ENCODE measurements at places on chromosomes 13 and 19.

GRCh38 chr13:41259875-41260501 is 3.4 kb downstream of the MTRF1 start:
- DNase-seq, result no peak

GRCh38 chr19:49560358-49560900 is 19.9 kb downstream of the NOSIP start:
- DNase-seq, result peak; percentile 50

DNA sequence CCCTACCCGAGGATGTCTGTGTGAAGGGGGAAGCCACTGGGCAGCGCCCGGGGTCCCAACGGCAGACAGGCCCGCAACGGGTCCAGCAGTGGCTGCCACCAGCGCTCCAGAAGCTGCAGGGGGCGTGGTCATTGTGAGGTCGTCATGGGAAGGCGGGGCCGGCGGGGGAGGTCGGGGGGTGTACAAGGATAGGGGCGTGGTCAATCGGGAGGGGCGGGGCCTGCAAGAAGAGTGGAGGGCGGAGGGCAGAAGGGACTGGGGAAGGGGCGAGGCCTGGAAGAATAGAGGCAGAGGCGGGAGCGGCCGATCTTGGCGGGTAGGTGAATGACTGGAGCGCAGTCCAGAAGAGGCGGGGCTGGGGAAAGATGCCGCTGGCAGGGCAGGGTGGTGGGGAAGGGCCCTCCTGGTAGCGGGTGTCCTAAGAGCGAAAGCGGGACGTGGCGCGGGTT is 4.4 kb downstream of the FUZ start:
- DNase-seq, result peak; percentile 80

- DNase-seq, result no peak
Observed at GRCh38 chr19:58551577-58552471, 3.1 kb downstream of the CHMP2A start.

DNA sequence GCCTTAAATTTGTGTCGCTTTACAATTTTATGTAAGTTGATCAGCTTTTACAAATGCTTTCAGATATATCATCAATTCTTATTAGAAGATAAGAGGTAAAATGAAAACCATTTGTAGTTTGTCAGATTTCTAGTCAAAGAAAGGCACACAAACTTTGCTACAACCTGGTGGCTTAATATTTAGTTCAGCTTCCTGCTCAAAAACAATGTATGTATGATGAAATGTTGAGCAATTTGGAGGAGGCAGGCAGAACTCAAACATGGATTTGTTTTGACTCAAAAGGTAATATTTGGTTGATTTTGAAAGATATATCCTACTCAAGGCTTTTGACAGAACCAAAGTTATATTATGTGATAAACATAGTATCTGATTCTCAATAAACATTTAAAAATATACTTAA is 24.2 kb downstream of the NEK5 start:
- DNase-seq, result no peak

- DNase-seq, result peak; percentile 45
Observed at GRCh38 chr13:98664047-98664446, 87.1 kb upstream of the STK24 start.

DNA sequence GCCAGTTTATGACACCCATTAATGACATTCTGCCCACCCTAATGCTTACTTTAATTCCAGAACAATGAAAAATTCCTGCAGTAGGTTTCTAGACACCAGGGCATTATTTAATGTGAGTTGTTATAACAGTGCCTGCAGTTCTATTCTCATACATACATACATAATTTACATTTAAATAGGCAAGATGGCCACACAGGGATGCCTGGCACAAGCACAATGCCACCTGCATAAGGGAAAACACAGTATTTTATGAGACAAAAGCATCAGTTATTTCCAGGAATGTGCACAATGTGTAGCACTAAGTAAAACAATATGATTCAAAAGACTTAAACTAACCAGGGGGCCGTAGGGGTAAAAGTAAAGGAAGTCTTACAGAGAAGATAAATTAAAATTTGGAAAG is 243.9 kb upstream of the SPRY2 start:
- no peak for DNase-seq

GRCh38 chr19:47066376-47067214 is 18.2 kb upstream of the TMEM160 start:
- no peak for DNase-seq

DNA sequence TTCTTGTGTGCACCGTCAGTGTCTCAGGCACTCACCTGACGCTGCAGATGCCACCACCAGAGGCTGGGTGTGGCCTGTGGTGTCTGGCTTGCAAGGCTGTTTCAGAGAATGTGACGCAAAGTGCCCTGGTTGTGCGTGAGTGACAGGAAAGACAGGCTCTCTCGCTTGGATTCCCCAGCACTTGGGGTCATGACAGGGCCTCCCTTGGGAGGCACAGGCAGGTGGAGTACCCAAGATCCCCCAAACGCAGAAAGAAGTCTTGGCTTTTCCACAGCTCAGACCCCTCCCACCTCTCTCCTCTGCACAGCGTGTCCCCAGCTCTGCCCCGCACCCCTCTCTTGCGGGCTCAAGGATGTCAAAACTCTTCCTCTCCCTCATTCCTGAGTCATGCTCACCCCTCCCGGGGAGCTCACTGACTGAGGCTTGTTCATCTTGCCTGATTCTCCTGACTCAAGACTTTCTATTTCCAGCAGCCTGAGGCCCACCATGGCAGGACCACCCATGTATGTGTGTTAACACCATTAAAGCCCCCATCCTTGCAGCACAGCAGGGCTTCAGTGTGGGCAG is 21.0 kb downstream of the DHX34 start:
- DNase-seq, result no peak

DNA sequence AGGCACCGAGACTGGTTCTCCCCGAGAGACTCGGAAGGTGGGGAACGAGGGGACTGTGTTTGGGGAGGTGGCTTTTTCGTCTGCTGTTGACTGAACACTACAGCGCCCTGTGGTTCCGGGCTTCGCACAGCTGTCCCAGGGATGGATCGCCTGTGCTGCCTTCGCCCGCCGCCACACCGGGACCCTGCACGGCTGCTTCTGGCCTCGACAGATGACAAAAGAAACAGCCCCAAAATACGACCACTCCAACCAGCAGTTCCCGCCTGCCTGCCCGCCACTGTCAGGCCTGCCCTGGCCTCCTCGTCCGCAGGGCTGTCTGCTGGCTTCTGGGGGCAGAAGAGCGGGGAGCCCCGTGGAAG is 13.3 kb upstream of the GNA15 start:
- no peak for DNase-seq

- DNase-seq, result no peak
Observed at GRCh38 chr19:51784922-51785690, 9.9 kb upstream of the FPR3 start.

GRCh38 chr13:45482571-45483173 is 17.9 kb downstream of the COG3 start:
- no peak for DNase-seq

- no peak for DNase-seq
Observed at GRCh38 chr13:43343645-43344044, 320.3 kb downstream of the DNAJC15 start.

DNA sequence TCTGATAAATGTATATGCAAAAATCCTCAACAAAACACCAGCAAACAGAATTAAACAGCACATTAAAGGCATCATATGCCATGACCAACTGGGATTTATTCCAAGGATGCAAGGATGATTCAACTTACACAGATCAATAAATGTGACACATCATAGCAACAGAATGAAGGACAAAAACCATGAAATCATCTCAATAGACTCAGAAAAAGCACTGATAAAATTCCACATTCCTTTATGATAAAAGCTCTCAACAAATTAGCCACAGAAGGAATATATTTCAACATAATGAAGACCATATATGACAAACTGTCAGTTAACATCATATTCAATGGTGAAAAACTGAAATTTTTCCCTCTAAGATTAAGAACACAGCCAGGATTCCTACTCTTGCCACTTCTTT is 691.6 kb downstream of the DIAPH3 start:
- no peak for DNase-seq

DNA sequence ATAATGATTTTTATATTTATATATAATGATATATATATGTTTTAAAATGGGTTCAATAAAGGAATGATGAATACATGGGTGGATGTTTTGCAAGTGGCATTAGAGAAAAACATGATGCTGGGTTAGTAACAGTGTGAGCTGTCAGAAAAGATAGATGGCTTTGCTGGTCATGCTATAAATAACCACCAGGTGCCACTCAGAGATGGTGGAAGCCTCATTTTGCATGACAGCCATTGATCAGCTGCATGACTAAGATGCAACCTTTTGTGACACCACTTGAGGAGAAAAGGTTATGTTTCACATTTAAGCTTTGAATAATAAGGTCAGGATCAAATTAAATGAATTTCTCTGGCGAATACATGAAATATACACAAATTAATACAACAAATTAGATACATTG is 737.7 kb downstream of the PCDH9 start:
- no peak for DNase-seq

- no peak for DNase-seq
Observed at GRCh38 chr13:23786607-23787006, 102.6 kb downstream of the MIPEP start.

DNA sequence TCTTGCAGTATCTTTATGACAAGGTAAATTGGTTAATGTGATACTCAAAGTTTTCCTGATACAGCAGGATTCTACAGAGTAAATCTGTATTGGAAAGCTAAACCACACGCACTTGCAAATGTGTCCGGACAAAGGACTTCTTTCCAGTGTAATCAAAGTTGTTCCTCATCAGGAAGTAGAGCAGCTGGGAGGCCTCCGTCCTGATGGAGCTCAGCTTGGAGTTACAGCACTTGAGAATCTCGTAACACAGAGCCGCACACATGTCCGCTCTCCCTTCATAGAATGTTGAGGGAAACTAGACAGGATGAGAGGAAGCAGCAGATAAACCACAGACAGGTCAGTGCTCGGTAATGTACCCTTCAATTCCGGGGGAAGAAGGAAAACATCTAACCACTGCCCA is 78.8 kb upstream of the SLC15A1 start:
- no peak for DNase-seq

DNA sequence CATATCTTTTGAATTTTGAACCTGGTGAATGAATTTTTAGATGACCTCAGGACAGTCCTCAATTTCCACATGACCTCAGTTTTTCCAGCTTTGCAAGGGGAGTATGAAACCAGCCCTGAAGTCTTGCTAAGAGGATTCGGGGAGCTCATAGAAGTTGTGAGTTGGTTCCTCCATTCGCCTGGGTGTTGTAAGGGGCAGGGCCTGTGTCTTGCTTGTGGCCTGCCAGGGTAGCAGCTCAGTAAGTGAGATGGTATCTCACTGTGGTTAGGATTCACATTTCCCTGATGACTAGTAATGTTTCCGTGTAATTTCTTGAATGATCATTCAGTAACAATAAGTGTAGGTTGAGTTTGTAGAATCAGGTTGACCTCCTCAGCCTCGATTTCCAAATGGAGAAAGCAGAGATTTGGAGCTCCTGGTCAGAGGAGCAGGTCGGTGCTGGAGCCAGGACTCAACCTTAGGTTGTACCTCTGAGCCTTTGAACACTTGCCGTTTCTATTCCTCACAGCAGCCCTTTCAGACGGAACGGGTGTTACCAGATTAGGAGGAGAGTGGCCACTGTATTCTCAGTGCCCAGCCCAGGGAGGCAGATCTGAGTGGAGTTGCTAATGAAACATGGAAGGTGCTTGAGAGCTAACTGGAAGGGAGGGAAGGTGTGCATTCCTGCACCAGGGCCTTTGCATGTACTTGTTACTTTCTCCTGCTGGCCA is 14.6 kb downstream of the NACC1 start:
- peak; percentile 45 for DNase-seq

- DNase-seq, result peak; percentile 49
Observed at GRCh38 chr19:39430675-39431593, 4.8 kb downstream of the RPS16 start.

- no peak for DNase-seq
Observed at GRCh38 chr19:12899891-12900518, 9.0 kb downstream of the GCDH start.

GRCh38 chr19:39377373-39378362 is 13.2 kb downstream of the PAF1 start:
- DNase-seq, result no peak

DNA sequence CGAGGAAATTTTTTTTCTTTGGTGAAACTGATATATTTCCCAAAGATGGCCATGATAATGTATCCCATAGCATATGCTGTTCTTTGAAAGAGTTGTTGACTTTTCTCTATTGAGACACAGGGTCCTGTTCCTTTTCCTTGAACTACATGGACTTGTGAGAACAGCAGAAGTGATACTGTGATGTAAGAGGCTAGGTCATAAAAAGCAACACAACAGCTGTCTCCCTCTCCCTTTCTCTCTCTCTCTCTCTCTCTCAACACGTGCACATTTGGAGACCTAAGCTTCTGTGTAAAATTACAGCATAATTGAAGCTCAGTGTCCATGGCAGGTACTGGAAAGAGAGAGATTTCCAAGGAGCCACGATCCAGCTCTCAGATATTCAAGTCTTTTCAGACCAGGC is 1712.4 kb downstream of the EFNB2 start:
- DNase-seq, result no peak

- no peak for DNase-seq
Observed at GRCh38 chr13:51623473-51623872, 39.2 kb downstream of the WDFY2 start.

DNA sequence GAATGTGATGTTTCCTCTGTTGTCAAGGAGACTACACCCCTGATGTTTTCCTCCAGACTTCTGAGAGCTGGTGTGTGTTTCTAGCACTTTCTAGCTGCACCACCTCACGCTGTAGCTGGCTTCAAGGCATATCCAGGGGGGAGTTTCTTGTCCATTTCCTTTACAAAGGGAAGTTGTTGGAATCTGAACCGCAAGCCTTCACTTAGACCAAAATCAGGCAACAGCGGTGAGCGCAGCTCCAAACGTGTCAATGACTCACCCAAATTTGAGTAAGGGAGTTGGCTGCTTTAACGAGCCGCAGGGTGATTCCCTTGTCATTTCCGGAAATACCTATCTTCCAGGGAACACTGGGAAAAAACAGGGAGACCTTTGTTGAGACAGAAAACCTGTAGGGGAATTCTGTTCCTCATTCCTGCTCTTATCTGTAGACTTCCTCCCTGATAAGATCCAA is 2.5 kb downstream of the LDLR start:
- DNase-seq, result peak; percentile 40

Measured in activated CD8-positive, alpha-beta memory T cell treated with anti-CD3 and anti-CD28 coated beads, Interleukin-2, amount 50 U/mL, for 4 hours (primary cell).